NCI-H1694 treated with DMSO at 0.1 percent for 48 hours (cell line): ENCODE measurements at places on chromosomes 3 and 15.

DNA sequence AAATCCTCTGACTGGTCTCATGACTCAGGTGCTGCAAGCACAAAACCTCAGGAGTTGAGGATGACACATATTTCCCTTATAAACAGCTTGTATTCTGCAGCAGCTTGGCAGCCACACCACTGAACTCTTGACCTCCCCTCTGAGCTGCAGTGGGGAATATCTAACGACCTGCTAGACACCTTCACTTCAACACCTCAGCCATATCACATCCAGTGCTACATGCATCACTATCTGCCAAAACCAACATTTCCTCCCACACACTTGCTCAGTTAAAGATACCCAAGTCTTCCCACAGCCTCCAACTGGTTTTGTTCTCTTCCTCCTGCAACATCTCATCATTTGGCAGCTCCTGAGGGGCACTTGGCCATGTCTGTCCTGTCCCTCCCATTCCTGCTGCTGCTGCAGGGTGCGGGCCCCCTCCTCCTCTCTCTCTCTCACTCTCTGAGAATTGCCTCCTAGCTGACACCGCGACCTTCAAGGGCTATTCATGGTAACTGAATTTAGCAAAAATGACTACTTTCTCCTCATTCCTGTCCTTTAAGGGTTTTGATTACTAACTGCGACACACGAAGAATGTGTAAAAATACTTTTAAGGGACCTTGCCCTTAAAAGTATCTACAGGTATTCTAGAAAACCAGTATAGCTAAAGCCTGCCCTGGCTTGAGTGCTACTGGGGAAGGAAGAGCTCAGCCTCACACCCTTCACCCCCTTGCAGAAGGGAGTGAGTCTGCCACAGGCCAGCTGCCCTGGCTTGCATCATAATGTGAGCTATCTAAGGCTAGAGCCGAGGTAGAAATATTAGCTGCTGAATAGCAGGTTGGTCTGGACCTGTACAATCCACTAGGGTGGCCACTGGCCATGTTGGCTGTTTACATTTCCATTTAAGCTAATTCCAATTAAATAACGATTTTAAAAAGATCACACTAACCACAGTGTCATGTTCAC is 5.0 kb upstream of the CCR9 start:
- DNase-seq = no peak

DNA sequence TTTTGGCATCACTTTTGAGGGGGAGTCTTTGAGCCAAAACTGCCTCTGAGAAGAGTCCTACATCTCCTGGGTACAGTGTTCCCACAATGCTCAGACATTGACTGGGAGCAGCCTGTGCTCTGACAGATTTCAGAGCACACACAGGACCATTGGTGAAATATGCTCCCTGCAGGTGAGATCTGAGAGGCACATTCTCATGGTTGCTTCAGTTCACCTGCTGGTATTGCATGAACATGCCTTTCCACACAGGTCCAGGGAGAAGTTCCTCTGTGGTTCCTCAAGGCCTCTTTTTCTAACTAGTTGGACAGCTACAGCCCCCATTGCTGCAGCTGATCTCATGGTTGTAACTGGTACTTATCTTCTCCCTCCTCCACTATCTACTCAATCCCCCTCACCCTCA is 37.0 kb downstream of the FOXL2 start:
- no peak for DNase-seq

GRCh38 chr3:184227481-184227935 is 1.9 kb upstream of the VWA5B2 start:
- DNase-seq = peak; percentile 40

DNA sequence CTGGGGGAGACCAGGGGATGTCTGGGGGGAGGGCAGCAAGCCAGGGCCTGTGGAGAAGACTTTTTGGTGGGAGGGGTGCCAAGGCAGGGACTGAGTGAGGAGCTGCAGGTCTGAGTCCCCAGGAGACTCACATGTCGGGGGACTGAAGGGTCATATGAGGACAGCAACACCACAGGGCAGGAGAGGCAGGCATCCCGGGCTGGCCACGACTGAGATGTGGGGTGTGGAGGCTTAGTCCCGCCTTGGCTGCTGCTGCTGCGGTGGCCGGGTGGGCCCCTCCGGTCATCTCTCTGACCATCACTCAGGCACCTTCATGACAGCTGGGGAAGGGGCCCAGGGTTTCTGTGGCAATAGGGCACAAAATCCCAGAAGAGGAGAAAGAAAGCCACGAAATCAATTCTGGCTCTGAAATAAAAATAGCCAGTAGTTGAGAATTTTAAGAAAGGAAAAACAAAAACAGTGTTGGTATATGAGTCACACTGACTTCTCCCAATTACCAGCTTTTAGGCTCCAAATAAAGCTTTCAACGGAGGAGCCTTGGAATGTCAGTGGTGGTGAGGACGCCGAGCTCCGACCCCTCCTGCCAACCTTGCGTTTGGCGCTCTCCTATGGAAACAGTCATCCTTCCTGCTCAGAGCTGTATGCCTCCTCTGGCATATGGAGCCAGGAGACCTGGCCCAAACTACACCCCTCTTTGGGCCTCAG is 52.9 kb upstream of the ITGA11 start:
- no peak for DNase-seq

DNA sequence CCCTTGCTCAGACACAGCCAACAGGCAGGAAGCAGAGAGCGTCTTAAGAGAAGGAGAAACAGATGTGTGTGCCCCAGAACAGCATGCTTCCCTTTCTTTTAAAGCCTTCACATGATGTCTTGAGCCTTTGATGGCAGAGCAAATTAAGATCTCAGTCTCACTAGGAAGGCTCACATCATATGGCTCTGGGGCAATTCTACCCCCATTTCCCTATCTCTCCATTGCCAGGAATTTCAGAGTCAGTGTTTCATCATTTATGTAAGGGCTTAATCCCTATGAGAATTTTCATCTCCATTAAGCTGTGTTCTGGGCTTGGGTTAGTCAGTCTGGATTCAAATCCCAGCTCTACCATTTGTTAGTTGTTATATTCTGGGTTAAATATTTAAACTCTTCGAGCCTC is 41.4 kb upstream of the GLCE start:
- DNase-seq = no peak

DNA sequence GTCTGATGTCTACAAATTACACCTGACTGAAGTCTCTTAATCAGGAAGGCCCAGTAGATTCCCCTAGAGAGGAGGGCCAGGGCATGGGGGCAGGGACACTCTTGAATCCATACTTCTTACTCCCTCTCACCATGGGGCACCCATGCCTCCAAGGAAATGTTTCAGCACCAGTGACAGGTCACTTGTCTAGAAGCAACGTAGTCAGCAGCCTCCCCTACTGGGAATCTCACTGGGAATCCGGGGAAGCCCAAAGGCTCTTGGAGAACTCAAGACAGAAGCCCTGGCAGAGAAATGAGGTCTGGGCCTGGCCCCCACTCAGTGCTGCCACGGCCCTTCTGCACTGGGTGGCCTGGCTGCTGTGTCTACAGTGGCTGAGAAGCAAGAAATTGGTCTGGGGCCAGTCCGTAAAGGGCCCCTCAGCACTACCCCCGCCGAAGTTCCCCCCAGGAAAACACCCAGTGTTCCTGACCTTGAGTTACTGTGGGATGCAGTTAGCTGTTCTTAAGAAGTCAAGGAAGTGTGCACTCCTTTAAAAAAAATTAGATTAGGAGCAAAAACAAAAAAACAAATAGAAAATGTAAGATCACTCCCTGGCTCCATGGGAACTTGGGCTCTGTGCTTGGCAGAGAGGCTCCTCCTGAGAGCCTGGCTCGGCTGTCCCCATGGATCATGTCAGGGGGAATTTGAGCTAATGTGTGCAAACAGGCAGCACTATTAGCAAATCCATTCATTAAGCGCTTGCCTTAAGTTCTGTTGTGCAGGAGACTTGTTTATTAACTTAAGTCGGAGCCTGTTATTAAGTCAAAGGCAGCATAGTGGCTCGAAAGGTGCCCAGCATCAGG is 5.4 kb upstream of the LINGO1 start:
- DNase-seq = no peak

GRCh38 chr3:177598097-177598833 is 401.0 kb upstream of the TBL1XR1 start:
- DNase-seq = no peak

- no peak for DNase-seq
These were observed 34.9 kb upstream of the CILP start for GRCh38 chr15:65246026-65246714.

GRCh38 chr15:90889736-90890456 is 5.6 kb downstream of the FES start:
- DNase-seq = no peak

DNA sequence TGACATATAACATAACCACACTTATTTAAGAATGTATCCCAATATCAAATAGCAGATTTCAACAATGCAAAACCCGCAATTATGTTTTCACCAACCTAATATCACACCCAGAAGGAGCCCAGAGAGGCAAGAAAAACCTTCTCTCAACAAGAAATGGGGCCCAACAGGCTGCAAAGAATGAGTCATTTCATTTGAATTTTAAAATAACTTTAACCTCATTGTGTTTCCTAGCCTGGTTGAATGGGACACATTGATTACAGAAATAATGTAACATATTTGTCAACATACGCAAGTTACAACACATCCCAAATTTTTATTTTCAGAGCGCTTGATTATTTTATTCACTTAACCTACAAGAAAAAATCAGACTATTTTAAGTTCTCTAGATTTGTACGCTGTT is 365.1 kb upstream of the SLCO3A1 start:
- DNase-seq = no peak
